ENCODE measurements at places on chromosomes 11 and 22. TPM values are rescaled to one million over a fixed set of nuclear protein-coding genes. Genes with fewer than 3 reads are reported as not detected.

The PLAAT2 gene
- total RNA-seq: not detected

The MYOD1 gene
- total RNA-seq: not detected

The LUZP2 gene
- total RNA-seq: 73.9 TPM

The BEST1 gene
- 1.9 TPM for total RNA-seq

The UPB1 gene
- total RNA-seq: 0.94 TPM

The MGAT3 gene
- 26.6 TPM for total RNA-seq

The OR5T1 gene
- not detected for total RNA-seq

The CTSF gene
- 47.9 TPM for total RNA-seq

The C11orf87 gene
- total RNA-seq: 25.4 TPM

The LGR4 gene
- 19.4 TPM for total RNA-seq

The CDHR5 gene
- total RNA-seq: not detected

The NXPE1 gene
- total RNA-seq: not detected

The CRYBB3 gene
- total RNA-seq: not detected

The HEPN1 gene
- total RNA-seq: not detected

The CRYBB2 gene
- not detected for total RNA-seq

The RCOR2 gene
- total RNA-seq: 16.0 TPM

The OR4C11 gene
- not detected for total RNA-seq

The TEAD1 gene
- total RNA-seq: 41.9 TPM

The SLC3A2 gene
- total RNA-seq: 76.7 TPM

The EIF3F gene
- total RNA-seq: 182 TPM

The MS4A6A gene
- total RNA-seq: 1.6 TPM

The CD44 gene
- 8.1 TPM for total RNA-seq

The PLAAT5 gene
- 1.9 TPM for total RNA-seq

The OTOG gene
- total RNA-seq: 0.63 TPM

The OR4C13 gene
- total RNA-seq: not detected

The GLYATL1 gene
- total RNA-seq: 0.94 TPM

The TMEM191C gene
- 4.4 TPM for total RNA-seq

The RAB39A gene
- 33.2 TPM for total RNA-seq

The OR8G1 gene
- not detected for total RNA-seq

The OR6T1 gene
- not detected for total RNA-seq

The BLID gene
- 18.8 TPM for total RNA-seq
